ENCODE measurements at places on chromosomes 13 and 19.

DNA sequence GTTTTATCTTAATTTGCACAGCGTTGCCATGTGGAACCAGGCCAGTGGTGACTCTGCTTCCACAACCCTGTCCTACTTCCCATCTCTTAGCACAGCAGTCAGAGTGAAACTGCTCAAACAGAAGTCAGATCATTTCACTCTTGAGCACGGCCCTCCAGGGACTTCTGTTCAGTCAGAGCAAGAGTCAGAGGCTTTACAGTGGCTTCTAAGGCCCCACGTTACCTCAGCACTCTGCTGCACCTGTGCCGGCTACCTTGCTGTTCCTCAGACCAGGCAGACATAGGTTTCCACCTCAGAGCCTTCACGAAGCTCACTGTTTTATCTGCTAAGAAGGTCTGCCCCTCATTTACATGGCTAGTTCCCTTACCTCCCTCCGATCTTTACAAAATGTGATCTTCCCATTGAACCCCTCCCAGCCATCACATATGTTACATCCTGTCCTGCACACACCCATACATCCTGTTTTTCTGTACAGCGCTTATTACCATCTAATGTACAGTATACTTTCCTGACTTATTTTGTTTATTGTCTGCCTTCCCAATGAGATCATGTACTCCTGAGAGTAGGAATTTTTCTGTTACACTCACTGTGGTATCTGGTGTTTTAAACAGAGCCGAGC lies 41.6 kb downstream of the TM9SF2 start:
- no peaks in the 10 kb centered on the region for H3K27me3 ChIP-seq
- H3K4me3 ChIP-seq, result no peak overlapping the region
- peaks cover 9% of the 10 kb centered on the region for H3K4me1 ChIP-seq

DNA sequence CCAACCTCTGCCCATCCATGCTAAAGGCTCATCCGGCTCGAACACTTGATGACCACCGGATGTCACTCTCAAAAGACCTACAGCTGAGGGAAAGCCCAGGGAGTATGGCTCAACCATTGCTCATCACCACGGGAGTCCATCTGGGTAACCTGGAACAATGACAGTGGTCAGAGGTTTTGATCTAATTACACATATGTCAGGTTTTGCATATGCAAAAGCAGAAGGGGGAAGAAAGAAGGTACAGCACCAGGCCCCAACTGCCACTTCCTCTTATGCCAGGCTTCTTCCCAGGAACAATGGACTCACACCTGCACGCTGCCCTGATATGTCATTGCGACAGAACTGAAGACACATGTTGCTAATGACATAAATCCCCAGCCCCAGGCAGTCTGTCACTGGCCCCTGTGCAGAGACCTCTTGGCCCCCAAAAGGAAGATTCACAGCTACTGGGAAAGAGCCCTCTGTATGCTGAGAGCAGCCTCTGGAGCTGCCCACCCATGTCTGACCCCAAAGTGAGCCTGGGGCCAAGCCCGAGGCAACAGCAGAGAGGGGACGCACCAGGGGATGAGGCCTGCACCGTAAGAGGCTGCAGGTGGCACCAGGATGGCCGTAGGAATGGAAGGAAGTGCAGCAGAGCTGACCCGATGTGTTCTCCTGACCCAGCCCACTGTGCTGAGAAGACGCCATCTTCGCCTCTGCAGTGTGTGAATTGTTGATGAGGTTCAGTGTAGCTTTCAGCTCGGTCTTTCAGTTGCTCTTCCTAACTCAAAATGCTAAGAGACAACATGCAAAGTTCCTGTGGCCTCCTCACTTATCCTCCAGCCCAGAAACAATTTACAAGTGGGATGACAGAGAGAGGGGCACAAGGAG lies 26.3 kb downstream of the EPS15L1 start:
- no peak overlapping the region for H3K4me3 ChIP-seq
- H3K27ac ChIP-seq, result peak overlapping the region; percentile 16
- peak; percentile 28 for DNase-seq
- peaks cover 12% of the 10 kb centered on the region for H3K36me3 ChIP-seq

DNA sequence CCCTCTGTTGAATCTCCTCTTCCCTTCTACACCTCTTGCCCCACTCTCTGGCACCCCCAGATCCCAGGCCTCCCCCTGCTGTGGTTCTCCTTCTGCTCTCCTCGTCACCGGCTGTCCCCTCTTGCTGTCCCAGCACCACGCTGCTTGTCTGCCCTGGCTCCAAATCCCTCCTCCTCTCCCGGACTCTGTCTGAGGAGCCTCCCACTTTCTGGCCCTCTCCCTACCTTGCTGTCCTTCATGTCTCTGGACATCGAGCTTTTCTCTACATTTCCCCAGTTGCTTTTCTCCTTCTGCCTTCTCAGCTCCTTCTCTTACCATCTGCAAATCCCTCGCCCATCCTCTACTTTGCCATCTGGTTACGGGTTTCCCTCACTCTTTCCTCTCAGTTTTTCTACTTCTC lies 1.2 kb downstream of the ZNF347 start:
- peak overlapping the region; percentile 10 for H3K27ac ChIP-seq
- peaks cover 47% of the 10 kb centered on the region for H3K36me3 ChIP-seq
- H3K4me3 ChIP-seq, result peak overlapping the region; percentile 87
- H3K4me1 ChIP-seq, result peaks cover 11% of the 10 kb centered on the region
- DNase-seq, result no peak
- peaks cover 4% of the 10 kb centered on the region for H3K27me3 ChIP-seq

DNA sequence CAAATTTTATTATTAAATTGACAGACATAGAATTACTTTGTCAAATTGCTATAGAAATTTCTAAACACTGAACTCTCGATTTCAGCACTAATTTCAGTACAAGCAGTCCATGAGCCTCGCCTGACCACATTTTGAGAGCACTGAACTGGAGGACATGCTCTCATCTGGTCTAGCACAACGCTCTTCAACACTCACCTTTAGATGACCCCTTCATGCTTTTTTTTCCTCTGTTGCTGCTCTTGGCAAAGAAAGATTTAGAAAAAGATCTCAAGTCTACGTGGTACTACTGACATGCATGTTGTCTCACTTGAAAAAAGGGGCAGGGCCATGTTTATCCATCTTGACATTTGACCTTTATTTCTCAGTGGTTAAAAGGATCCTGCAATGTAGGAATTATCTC lies 981.5 kb downstream of the DIAPH3 start:
- H3K36me3 ChIP-seq, result no peaks in the 10 kb centered on the region
- H3K4me3 ChIP-seq, result no peak overlapping the region
- no peak for DNase-seq
- no peaks in the 10 kb centered on the region for H3K27me3 ChIP-seq
- no peak overlapping the region for H3K27ac ChIP-seq
- H3K4me1 ChIP-seq, result no peaks in the 10 kb centered on the region

GRCh38 chr13:113157206-113157928 lies 1.1 kb upstream of the PROZ start:
- no peak overlapping the region for H3K27ac ChIP-seq
- H3K4me1 ChIP-seq, result peaks cover 23% of the 10 kb centered on the region
- no peak for DNase-seq
- H3K36me3 ChIP-seq, result peaks cover 9% of the 10 kb centered on the region
- peaks cover 6% of the 10 kb centered on the region for H3K27me3 ChIP-seq

DNA sequence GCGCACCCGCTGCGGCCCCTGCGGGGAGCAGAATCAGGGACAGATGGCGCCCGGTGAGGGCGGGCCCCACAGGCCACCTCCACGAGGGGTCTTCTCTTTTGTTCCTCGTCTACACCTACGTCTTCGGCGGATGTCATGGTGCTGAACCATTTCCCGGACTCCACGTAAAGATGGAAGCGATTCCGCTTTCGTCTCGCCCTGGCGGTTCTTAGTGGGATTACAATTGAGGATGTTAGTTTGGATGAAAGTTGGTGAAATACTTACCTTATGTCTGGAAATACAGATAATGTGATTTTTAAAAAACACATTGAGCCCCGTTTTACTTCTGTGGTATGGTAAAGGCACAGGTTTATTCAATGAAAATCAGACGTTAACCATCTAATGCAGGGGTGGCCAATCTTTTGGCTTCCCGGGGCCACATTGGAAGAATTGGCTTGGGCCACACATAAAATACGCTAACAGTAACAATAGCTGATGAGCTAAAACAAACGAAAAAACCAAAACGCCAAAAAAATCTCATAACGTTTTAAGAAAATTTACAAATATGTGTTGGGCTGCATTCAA lies 1.4 kb upstream of the ZMYM5 start:
- peaks cover 24% of the 10 kb centered on the region for H3K4me1 ChIP-seq
- peak overlapping the region; percentile 92 for H3K27ac ChIP-seq
- H3K4me3 ChIP-seq, result peak overlapping the region; percentile 84
- peaks cover 13% of the 10 kb centered on the region for H3K36me3 ChIP-seq

- H3K27ac ChIP-seq, result peak overlapping the region; percentile 92
- peaks cover 29% of the 10 kb centered on the region for H3K4me1 ChIP-seq
- H3K36me3 ChIP-seq, result no peaks in the 10 kb centered on the region
- peak; percentile 90 for DNase-seq
- H3K4me3 ChIP-seq, result peak overlapping the region; percentile 57
Measured at GRCh38 chr19:28940751-28941500, 272.0 kb downstream of the UQCRFS1 start.

GRCh38 chr19:4365791-4366665 lies 22.7 kb downstream of the MPND start:
- H3K4me1 ChIP-seq, result no peaks in the 10 kb centered on the region
- H3K36me3 ChIP-seq, result no peaks in the 10 kb centered on the region
- no peak overlapping the region for H3K27ac ChIP-seq
- no peak overlapping the region for H3K4me3 ChIP-seq
- no peak for DNase-seq

GRCh38 chr19:647566-648284 lies 8.0 kb downstream of the FGF22 start:
- H3K27ac ChIP-seq, result no peak overlapping the region
- H3K4me3 ChIP-seq, result no peak overlapping the region
- no peak for DNase-seq
- H3K36me3 ChIP-seq, result peaks cover 4% of the 10 kb centered on the region
- no peaks in the 10 kb centered on the region for H3K27me3 ChIP-seq
- H3K4me1 ChIP-seq, result no peaks in the 10 kb centered on the region

DNA sequence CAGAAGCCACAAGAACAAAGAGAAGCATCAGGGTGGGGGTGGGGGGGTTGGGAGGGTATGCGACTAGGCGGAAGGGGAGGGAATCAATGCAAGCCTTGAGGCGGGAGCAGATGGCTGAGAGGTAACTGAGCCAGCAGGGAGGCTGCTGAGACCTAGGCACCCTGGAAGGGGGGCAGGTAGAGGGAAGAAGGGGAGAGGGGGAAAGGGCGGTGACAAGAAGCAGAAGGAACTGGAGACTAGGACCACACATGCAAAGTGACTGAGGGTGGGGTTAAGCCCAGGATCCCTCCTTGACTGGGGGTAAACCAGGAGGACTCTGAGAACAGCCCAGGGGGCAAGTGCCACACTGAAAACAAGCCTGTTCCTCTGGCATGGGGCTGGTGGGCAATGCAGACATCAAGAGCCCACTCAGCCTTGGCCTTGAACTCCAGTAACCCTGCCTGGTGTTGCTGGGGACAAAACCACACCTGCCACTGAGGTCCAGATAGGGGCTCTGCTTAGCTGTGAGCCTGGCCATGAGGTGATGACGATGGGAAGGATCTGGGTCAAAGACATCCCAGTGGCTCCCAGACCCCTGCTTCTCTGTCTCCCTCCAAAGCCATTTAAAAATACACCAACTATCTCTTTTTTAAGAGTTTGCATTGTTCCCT lies 20.3 kb downstream of the OPA3 start:
- no peak overlapping the region for H3K27ac ChIP-seq
- no peak overlapping the region for H3K4me3 ChIP-seq
- peaks cover 15% of the 10 kb centered on the region for H3K4me1 ChIP-seq
- no peak for DNase-seq
- H3K27me3 ChIP-seq, result no peaks in the 10 kb centered on the region
- H3K36me3 ChIP-seq, result no peaks in the 10 kb centered on the region

DNA sequence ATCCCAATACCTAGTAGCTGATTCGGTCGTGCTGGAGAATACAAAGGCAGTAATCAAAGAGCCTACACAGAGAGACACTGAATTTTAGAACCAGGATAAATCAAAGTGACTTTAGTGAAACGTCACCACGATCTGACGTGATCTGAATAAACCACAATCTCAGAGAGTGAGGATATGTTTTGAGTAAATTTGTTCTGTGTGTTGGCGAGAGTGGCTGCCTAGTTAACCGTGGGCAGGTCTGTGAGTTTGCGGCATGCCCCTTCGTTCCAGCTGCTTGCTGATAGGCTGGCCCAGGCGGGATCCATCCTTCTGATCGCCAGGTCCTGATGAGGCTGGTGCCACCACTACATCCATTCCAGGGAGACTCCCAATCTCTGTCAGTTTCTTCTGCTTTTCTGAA lies 40.4 kb downstream of the LRCH1 start:
- H3K27ac ChIP-seq, result no peak overlapping the region
- no peak for DNase-seq
- H3K4me1 ChIP-seq, result peaks cover 37% of the 10 kb centered on the region
- no peaks in the 10 kb centered on the region for H3K36me3 ChIP-seq

- no peak overlapping the region for H3K27ac ChIP-seq
- H3K4me3 ChIP-seq, result no peak overlapping the region
- no peaks in the 10 kb centered on the region for H3K4me1 ChIP-seq
- H3K36me3 ChIP-seq, result peaks cover 11% of the 10 kb centered on the region
Measured at GRCh38 chr13:109750221-109750775, 36.1 kb downstream of the IRS2 start.

DNA sequence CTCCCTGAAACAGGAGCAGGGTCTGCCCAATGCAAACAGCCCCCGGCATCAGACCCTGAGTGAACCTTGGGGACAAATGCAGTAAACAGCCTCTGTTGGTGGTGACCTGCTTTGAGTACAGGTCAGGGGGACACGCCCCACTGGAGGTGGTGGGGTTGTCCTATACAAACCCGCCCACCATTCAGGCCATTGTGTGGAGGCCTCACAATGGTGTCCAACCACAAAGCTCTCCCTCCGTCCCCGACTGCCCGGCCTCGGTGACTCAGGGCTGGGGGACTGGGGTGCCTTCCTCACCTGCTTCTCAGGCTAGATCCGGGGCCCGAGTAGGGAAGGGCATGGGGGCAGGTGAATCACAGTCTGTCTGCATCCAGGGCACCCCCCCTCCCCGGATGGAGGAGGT lies 1.5 kb downstream of the MUC16 start:
- peaks cover 3% of the 10 kb centered on the region for H3K27me3 ChIP-seq
- no peaks in the 10 kb centered on the region for H3K4me1 ChIP-seq
- H3K4me3 ChIP-seq, result no peak overlapping the region
- H3K27ac ChIP-seq, result no peak overlapping the region
- DNase-seq, result no peak

DNA sequence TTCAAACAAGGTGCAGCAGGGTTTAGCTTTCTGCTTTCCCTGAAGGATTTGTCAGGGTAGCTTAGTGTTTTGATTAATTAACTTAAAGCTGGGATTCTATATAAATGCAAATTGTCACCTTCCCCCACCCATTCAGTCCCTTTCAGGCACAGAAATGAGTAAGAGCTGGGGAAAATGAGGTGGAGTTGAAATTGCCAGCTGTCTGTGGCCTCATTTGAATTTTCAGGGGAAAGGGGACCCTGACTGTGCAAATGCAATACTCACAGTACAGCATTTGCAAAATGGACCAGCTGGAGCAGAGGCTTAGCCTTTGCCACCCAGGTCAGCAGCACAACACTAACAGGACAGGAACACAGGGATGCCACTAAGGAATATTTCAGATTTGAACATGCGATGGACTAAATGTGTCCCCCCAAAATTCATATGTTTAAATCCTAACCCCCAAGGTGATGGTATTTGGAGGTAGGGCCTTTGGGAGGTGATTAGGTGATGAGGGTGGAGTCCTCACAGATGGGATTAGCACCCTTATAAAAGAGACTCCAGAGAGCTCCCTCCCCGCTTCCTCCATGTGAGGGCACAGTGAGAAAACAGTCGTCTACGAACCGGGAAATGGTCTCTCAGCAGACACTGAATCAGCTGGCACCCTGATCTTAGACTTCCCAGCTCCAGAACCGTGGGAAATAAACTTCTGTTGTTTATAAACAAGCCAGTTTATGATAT lies 59.5 kb upstream of the CYSLTR2 start:
- no peak for DNase-seq
- no peak overlapping the region for H3K4me3 ChIP-seq
- H3K27me3 ChIP-seq, result peaks cover 36% of the 10 kb centered on the region
- H3K4me1 ChIP-seq, result no peaks in the 10 kb centered on the region
- no peak overlapping the region for H3K27ac ChIP-seq
